Caco-2 (cell line): ENCODE measurements at places on chromosomes 16 and 17.

DNA sequence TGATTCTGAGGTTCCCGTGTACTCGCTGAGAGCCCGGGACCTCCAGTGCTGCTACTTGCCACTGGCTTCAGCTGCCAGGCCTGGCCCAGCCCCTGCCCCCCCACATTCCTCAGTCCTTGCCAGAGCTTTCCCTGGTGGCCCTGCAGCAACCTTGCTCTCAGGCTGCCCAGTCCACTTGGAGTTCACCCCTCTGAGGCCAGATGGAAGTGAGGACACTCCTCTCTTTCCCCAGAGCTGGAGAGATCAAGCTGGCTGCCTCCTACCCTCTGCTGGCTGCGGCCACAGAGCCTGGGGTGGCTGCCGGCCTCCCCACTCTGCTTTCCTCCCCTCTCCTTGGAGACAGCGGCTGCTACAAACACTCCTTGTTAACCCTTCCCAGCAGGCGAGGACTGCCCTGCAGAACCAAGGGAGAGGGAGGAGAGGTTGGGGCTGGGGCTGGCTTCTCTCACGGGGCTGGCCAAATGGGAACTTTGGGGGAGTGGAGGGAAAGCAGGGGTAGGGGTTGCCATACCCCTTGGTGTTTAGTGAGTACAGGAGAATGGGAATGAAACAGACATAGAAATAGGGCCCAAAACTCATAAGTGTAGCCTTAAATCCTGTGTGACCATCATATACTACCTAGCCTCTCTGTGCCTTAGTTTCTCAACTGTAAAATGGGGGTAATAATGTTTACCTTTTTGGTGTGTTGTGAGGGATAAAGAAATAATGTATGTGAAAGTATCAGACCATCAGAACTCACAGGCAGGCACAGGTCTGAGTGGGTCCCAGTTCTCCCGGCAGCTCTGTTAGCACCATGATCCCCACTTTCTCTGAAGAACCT, at the start of gene GAS2L2:
TSS of gene GAS2L2 (minus strand) at position 295 of the 820 bp plus-strand sequence. CDS start 389 bp downstream, outside the sequence.
- H3K4me3 ChIP-seq: no peak within 1 kb of the TSS
- H3K36me3 ChIP-seq: no peaks in the 10 kb centered on the region
- no peak within 1 kb of the TSS for H3K27ac ChIP-seq
- H3K27me3 ChIP-seq: no peaks in the 10 kb centered on the region

- H3K27ac ChIP-seq: no peak overlapping the region
- no peak for DNase-seq
- no peaks in the 10 kb centered on the region for H3K4me1 ChIP-seq
- no peaks in the 10 kb centered on the region for H3K27me3 ChIP-seq
- no peaks in the 10 kb centered on the region; the same call in 1 of the 2 replicates for H3K36me3 ChIP-seq
These were observed 12.2 kb downstream of the N4BP1 start for GRCh38 chr16:48597563-48598387.

GRCh38 chr16:22141767-22142166, 20.5 kb upstream of the SDR42E2 start:
- H3K27me3 ChIP-seq: no peaks in the 10 kb centered on the region; the same call in 1 of the 2 replicates
- H3K4me1 ChIP-seq: no peaks in the 10 kb centered on the region
- no peak for DNase-seq
- H3K27ac ChIP-seq: no peak overlapping the region
- no peaks in the 10 kb centered on the region for H3K36me3 ChIP-seq

DNA sequence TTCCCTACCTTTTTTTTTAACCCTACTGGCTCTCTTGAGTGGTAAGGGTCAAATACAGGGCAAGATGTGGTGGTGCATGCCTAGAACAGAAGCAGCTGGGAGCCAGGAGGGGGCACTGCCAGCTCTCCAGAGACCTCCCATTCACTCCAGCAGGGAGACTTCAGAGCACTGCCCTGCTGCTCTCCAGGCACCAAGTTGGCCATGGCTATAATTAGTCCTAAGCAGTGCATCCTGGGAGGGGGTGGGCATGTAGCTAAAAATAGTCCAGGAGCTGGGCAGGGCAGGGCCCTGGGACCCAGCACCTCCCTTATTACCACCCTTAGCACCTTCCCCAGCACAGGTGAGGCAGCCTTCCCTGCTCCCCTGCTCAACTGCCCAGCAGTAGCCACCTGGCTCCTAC, 3.5 kb downstream of the CORO6 start:
- no peak overlapping the region for H3K27ac ChIP-seq
- peaks cover 27% of the 10 kb centered on the region for H3K4me1 ChIP-seq
- no peak overlapping the region for H3K4me3 ChIP-seq
- H3K27me3 ChIP-seq: peaks cover 8% of the 10 kb centered on the region

GRCh38 chr17:28623696-28624095, 9.7 kb upstream of the RSKR start:
- no peaks in the 10 kb centered on the region for H3K27me3 ChIP-seq
- H3K4me1 ChIP-seq: no peaks in the 10 kb centered on the region
- DNase-seq: no peak
- H3K27ac ChIP-seq: no peak overlapping the region

GRCh38 chr16:50251375-50252081, 14.8 kb upstream of the ADCY7 start:
- DNase-seq: no peak
- no peaks in the 10 kb centered on the region for H3K27me3 ChIP-seq
- H3K36me3 ChIP-seq: no peaks in the 10 kb centered on the region; the same call in 1 of the 2 replicates
- H3K4me3 ChIP-seq: no peak overlapping the region

DNA sequence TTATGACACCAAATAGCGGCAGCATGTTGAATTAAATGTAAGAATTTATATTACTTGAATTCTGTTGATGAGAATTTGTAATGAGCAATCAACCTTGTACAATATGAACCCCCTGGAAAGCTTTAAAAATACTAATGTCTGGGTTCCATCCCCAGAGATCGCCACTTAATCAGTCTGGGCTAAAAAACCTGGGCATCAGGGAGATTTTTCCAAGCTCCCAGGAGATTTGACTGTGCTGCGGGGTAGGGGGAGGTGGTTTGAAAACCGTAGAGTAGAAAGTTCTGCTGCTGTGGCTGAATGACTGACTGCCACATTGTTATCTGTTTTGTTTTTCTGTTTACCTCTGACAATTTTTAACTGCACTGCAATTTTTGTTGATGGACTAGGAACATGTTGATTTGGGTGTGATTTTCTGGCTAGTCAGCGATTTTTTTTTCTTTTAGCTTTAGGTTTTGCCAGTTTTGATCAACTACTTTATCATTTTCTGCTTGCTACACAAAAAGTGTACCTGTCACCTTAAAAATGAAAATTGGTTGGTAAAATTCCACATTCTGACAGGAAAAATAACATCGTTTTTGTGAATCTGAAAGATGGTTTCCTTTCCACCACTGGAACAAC, 79.3 kb downstream of the PCTP start:
- no peak overlapping the region for H3K4me3 ChIP-seq
- no peak for DNase-seq
- no peak overlapping the region for H3K27ac ChIP-seq
- peaks cover 3% of the 10 kb centered on the region for H3K27me3 ChIP-seq

DNA sequence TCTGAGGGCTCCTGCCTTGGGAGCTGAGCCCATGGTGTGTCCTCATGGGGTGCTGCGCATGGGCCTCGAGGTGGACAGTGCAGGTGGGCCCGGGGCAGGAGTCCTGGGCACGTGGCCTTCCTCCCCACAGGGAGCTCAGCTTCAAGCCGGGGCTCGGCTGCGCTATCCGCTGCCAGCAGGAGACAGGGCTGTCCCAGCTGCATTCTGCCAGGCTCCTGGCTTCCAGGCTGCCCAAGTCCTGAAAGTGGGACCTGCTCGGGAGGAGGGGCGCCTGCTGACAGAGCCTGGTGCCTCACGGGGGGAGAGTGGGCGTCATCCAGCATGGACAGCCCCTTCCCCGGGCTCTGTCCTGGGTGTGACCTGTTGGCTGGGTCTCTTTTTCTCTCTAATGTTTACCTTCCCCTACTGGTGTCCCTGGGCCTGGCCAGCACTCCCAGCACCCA, 7.1 kb downstream of the TRAF7 start:
- peaks cover 1% of the 10 kb centered on the region; the same call in 1 of the 2 replicates for H3K36me3 ChIP-seq
- no peak overlapping the region for H3K4me3 ChIP-seq
- H3K4me1 ChIP-seq: peaks cover 4% of the 10 kb centered on the region; the same call in 1 of the 2 replicates

DNA sequence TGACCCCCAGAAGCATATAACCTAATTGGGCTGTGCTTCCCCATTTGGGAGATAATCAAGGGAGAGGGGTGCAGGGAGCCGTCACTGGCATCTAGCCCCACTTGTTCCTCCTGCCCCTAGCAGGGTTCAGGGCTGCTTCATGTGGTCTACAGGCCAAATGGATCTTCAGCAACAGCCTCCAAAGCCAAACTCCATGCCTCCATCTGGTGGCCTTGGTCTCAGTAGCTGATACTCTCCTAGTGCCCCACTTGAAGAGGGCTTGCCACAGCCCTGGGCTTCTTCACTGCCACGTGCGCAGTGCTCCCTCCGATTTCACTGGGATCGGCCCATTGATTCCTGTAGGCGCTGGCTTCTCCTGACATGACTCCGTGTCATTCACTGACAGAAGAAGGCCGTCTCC, 24.6 kb downstream of the LYRM9 start:
- no peak overlapping the region for H3K27ac ChIP-seq
- peaks cover 5% of the 10 kb centered on the region; the same call in 1 of the 2 replicates for H3K4me1 ChIP-seq
- no peak overlapping the region for H3K4me3 ChIP-seq
- no peaks in the 10 kb centered on the region for H3K27me3 ChIP-seq
- H3K36me3 ChIP-seq: no peaks in the 10 kb centered on the region
- DNase-seq: peak; percentile 57

DNA sequence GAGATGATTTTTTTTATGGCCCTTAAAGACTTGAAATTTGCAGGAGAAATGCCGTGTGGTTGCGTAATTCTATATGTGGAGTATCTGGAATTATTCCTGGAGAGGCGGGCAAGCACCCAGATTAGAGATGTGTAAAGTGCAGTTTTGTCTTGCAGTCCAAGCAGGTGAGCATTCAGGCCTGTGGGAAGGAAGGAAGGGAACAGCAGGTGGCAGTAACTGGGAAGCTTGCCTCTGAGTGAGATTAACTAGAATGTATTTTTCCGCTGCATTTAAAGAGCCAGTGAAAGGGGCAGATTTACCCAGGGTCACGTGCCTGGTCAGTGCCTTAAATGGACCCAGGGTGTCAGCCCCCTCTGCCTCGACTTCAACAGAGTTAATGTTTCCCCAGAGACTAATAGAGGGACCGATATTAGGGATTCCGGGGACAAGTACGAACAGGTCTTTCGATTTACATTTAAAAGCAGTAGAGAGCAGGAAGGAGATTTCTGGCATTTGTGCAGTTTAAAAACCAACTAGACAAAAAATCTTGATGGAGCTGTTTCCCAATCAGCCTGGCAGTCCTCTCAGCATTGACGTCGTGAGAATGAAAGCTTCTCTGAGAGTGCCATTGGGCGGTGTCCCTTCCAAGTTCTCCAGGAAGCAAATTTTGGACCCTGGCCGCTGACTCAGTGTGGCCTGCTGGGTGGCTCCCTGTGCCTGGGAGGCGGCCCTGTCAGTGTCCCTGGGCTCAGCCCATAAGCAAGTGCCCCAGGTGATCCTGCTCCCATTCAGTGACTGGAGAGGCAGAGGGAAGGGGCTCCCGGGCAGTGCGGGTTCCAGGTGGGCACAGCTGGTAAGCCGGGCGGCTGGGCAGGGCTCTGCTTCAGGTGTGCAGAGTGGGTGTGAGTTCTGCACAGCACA, 38.2 kb downstream of the KSR1 start:
- H3K27ac ChIP-seq: peak overlapping the region; percentile 92
- peak overlapping the region; percentile 32 for H3K4me3 ChIP-seq
- no peaks in the 10 kb centered on the region for H3K36me3 ChIP-seq
- H3K27me3 ChIP-seq: no peaks in the 10 kb centered on the region
- DNase-seq: peak; percentile 92

DNA sequence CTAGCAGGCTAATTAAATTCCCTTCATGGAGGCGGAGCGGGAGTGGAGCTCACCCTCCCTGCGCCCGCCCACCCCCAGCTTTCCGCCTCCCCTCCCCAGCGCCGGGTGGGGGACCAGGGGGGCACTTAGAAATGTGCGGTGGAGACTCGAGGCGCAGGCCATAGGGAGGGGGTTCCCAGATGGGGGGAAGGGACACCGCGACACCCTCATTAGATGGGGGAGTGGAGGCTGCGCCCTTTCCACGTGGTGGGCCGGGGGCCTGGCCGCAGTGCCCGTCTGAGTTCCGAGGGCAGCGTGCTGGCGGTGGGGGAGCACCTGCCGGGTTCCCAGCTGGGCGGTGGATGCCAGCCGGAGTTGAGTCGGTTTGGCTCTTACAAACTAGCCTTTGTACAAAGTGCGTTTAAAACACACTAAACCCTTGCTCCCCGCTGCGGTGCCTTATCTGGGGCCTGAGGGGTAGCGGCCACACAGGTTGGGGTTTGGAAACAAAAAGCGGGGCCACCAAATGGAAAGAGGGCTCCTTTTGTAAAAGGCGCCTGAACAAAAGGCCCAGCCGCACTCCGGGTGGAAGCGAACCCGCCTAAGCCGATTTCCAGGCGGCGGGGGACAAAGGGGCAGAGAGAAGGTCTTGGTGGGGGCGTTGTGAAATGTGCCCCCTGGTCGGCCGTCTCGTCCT, 1.4 kb downstream of the GSE1 start:
- H3K27ac ChIP-seq: peak overlapping the region; percentile 85
- H3K4me1 ChIP-seq: peaks cover 30% of the 10 kb centered on the region
- no peak for DNase-seq
- H3K36me3 ChIP-seq: peaks cover 8% of the 10 kb centered on the region; the same call in 1 of the 2 replicates
- H3K4me3 ChIP-seq: peak overlapping the region; percentile 95

DNA sequence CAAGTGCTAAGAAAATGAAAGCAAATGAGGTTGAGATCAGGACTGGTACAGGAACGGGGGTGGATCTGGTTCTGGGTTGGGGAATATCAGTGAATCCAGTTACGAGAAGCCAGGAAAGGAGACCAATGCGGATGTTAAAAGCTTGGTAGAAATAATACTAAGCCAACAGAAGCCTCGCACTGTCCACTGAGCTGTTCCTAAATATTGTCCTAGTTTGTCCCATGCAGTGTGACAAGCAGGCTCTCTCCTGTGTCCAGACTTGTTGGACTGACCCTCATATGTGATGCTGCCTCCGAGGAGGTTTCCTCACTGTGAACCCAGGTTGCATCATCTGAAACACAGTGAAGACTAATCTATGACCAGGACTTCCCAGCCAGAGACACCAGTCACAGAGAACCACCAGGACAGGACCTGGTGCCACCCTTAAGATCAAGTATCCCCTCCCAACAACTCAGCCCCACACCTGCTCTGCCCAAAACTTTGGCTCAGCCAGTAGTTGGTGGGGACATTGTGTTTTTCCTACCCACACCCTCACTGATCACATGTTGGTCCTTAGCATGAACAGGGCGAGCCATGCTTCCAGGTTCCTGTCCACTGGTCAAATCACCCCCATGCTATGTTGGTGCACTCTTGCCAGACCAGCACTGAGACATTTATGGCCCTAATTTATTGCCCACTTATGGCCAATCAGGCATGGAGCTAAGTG, 32.7 kb upstream of the SCNN1B start:
- H3K4me1 ChIP-seq: no peaks in the 10 kb centered on the region
- peak; percentile 4 for DNase-seq
- no peak overlapping the region for H3K4me3 ChIP-seq
- no peaks in the 10 kb centered on the region for H3K27me3 ChIP-seq

- DNase-seq: peak; percentile 81
- peaks cover 17% of the 10 kb centered on the region for H3K4me1 ChIP-seq
- no peaks in the 10 kb centered on the region for H3K27me3 ChIP-seq
- H3K36me3 ChIP-seq: no peaks in the 10 kb centered on the region
- no peak within 1 kb of the TSS for H3K4me3 ChIP-seq
These were observed at the start of gene DRC7 for GRCh38 chr16:57694725-57695679. Gene DRC7, plus strand, starts transcription at chr16:57694806. Its CDS starts 3,144 bp downstream, at chr16:57697950.

DNA sequence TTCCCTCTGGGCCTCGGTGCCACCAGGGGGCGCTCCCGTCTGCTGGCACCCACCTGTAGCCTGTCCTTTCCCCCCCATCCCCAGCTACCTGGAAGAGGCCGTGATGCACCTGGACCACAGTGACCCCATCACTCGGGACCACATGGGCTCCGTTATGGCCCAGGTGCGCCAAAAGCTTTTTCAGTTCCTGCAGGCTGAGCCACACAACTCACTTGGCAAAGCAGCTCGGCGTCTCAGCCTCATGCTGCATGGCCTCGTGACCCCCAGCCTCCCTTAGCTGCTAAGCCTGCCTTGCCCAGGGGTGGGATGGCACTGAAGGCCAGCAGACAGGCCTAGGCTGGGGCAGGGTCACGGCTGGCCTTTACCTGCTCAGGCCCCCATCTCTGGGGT, 818 bp upstream of the NRN1L start:
- no peak overlapping the region for H3K4me3 ChIP-seq
- peak overlapping the region; percentile 96 for H3K27ac ChIP-seq
- DNase-seq: peak; percentile 87
- peaks cover 8% of the 10 kb centered on the region for H3K36me3 ChIP-seq
